GM12891 (cell line): ENCODE measurements at places on chromosomes 2 and 18.

GRCh38 chr2:134505446-134505845, 213.4 kb downstream of the TMEM163 start:
- no peak for DNase-seq

DNA sequence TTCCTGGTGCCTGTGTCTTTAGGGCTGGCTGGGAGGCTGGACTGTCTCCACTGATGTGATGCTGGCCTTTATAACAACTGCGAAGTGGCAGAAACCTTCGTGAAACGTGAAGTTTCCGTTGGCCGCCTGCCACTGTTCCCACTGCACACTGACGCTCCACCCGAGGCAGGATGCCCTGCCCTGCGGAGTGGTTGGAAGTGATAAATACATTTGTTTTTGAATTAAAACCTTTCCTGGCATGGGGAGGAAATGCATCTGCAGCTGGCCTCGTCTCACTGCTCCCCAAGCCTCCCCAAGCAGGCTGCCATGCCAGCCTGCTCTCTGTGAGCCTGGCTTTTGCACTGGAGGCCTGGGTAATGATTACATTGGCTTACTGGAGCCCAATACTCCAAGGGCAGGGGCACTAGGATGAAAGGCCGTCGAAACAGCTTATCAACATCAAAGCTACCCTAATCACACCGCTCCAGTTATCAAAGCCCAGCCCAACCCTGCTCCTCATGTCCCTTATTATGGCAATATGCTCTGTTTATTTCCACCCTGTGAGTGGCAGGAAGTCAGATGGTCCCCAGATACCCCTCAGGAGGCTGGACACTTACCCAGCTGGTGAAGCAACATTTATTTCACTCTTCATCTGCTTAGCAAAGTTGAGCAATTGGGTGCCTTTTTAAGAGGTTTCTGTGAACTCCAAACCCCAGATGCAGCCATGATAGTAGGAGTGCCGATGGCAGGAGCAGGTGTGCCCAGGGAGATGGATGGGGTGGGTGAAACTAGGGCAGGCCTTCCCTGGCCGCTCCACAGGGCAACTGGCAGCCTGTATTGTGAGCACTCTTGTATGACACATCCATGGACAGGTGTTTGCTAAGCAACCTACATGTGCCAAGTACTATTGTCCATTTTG, 97.4 kb upstream of the ITGA6 start:
- DNase-seq, result no peak

DNA sequence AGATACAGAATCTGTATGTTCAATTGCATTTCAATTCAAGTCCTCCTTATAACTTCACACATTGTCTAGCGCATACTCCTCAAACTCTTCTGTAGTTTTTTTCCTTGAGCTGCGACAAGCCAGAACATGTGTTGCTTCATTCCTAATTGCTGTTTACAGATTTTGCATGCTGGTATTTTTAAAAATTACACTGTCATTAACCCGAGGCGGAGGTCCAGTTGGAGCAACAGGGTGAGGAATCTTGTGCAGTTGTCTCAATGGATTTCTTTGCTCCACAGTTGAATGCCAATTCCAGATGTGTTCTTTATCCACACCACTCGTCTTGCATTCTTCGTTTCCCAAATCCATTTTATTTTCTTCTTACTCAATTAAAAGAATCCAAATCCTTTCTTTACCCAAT, 16.4 kb upstream of the SERPINB13 start:
- no peak for DNase-seq

DNA sequence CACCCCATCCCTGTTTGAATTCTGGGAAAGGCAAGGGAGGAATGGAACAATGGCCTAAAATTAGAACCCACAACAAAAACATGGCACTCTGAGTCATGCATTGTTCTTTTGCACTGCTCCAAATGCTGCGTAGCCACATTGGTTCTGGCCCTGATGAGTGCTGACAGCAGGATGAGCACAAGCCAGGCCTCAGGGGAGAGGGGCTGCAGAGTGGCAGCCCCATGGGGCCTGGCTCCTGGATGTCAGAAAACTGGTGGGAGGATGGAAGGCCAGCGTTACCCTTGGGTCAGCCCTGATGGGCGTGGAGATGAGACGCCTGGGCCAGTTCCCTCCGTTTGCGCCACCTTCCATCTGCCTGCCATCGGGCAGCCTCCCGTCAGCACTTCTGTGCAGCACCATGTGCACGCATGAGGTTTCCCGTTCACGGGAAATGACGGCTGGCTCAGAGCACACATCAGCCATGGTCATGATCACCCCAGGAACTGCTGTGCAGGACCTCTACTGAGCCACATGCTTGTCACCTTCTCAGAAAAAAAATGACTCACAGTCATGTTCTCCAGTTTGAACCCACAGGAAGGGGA, 65.6 kb downstream of the CYP26B1 start:
- no peak for DNase-seq

- DNase-seq, result no peak
Observed at GRCh38 chr2:210157526-210157925, 13.7 kb downstream of the KANSL1L start.

DNA sequence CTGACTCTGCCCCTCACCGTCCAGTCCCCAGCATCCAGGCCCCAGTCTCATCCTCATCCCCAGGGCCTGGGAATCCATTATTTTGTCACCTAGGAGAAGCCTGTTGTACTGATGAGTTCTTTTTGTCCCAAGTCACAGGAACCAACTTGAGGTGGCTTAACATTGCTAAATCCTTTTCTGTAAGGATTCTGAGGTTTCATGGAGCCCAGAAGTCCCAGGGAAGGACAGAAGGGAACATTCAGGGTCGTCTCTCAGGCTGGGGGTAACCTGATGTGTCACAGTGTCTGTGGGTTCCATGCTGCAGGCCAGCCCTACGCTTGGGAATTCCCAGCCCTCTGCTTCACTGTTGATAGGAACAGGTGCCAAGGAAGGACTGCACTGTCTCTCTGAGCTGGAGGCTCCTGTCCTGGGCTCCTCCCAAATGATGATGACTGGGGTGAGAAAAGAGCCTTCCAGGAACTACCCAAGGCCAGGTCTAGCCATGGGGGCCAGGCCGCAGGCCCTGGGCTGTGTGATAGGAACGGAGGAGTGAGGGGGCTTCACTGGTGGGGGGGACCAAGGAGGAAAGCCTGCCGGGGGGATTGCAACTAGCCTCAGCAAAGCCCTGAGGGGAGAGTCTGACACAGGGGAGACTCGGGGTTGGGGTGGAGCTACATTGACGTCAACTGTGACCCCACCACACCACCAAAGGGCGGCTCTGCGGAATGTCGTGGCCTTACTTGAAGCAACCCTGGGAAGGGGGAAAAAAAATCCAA, 145.7 kb downstream of the SMAD7 start:
- no peak for DNase-seq

- no peak for DNase-seq
Observed at GRCh38 chr2:232533944-232534710, 5.4 kb upstream of the CHRNG start.

DNA sequence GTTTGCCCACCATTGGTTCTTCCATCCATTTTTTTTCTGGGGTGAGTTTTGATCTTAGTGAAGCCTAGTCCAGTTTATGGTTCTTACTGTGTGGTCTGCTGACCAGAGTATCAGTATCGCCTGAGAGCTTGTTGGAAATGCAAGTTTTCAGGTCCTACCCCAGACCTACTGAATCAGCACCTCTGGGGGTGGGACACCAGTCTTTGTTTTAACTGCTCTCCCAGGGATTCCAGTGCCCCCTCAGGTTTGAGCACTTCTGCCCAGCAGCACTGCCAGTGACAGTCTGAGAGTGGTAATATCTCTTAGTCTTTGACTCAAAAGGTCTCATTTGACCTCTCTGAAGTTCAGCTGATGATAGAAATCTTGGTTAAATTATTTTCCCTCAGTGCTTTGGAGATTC, 269.3 kb downstream of the ALPK2 start:
- DNase-seq, result no peak

GRCh38 chr2:25445464-25445863, 103.7 kb upstream of the DNMT3A start:
- no peak for DNase-seq

- DNase-seq, result no peak
Observed at GRCh38 chr2:18592372-18592771, 3.0 kb upstream of the NT5C1B start.

DNA sequence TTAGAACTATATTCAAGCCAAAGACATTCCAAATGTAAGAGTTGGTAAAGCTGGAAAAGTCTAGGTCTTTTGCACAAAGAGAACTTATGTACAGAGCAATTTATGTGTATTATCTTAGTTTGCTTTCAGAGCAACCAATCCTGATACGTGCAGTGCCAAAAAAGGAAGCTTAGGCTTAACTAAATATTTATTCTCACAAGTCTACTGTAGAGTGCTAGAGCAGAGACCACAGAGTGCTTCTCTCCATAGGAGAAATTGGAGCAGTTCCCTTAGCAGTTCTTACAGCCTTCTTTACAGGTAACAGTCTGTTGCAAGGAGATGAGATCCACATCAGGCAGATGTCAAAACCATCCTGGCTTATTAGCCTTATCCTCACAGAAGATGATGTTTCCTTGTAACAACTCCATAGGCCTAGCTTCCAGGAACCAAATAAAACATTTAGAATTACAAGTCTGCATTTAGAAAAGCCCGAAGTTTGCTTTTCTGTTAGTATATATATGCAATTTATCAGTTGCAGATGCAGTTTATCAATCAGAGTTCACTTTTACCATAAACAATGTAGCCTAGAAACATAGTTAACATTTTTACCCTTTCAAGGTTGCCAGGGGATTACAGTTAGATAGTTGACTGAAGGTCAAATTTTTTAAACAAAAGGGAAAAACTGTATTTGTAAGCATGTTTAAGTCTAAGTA, 250.6 kb upstream of the KCNJ3 start:
- no peak for DNase-seq

- no peak for DNase-seq
Observed at GRCh38 chr2:205685314-205686055, 3.2 kb downstream of the NRP2 start.

DNA sequence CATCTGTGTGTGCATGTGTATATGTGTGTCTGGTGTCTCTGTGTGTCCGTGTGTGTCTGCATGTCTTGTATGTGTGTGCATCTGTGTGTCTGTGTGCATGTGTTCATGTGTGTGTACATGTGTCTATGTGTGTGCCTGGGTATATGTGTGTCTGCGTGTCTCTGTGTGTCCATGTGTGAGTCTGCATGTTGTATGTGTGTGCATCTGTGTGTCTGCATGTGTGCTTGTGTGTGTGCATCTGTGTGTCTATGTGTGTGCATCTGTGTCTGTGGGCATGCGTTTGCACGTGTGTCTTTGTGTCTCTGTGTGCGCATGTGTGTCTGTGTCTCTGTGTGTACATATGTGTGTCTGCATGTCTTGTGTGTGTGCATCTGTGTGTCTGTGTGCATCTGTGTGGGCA, 207.7 kb downstream of the TNS1 start:
- no peak for DNase-seq

- no peak for DNase-seq
Observed at GRCh38 chr2:313991-314390, 26.1 kb upstream of the ALKAL2 start.

DNA sequence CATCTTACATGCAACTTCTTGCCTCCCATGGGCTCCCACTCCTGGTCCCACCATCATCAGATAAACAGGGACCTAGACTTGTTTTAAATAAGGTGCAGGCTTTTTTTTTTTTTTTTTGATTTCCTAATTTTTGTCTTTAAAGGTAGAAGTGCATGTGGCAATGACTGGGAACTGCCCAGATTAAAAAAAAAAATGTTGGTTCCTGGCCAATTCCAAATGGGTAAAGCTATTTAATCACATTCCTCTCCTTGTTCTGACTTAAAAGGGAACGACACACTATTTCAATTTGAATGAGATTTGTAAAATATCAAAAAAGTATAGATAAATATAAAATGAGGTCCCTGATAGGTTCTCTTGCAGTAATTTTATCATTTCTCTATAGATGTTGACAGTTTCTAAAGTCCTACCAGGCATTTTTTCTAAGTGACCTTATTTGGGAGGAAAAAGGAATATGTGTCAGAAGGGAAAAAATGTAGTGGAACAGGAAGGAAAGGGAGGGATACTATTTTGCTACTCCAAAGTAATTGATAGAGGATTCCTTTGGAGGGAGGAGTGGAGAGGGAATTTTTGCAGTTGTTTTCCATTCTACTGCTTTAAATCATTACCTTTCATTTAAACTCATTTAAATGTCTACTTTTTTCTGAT, 43.3 kb downstream of the DDX1 start:
- DNase-seq, result no peak

GRCh38 chr2:126614524-126615227, 41.3 kb upstream of the GYPC start:
- no peak for DNase-seq

GRCh38 chr2:37739153-37739552, 67.7 kb upstream of the CDC42EP3 start:
- DNase-seq, result no peak

DNA sequence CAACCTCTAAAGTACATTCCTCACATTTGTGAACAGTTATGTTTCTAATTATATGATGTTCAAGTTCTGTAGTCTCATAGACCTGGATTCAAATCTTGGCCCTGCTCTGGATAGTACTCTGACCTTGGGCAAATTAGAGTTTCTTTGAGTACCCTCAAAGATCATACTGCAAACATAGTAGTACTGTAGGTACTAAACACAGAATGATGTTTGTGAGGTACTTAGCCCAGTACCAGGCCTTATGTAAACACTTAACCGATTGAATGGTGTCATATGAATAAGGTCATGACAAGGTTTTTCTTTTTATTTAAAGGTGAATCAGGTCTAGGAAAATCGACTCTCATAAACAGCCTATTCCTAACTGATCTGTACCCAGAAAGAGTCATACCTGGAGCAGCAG, 19.1 kb downstream of the SEPTIN2 start:
- DNase-seq, result no peak

DNA sequence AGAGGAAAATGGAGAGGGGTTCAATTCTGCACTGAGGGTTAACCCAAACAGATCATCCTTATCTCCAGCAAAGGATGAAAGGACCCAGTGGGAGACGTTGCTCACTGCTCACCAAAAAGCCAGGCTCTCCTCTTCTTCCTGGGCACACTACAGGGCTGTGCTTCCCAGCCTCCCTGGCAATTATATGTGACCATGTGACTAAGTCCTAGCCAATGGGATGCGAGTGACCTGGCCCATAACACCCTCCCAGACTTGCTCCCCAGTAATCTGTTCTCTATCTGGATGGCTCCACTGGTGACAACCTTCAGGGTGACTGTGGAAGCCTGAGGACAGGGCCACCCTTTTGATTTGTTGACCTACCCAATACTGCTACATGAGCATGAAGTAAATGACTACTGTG, 10.9 kb upstream of the PRKCE start:
- DNase-seq, result no peak

DNA sequence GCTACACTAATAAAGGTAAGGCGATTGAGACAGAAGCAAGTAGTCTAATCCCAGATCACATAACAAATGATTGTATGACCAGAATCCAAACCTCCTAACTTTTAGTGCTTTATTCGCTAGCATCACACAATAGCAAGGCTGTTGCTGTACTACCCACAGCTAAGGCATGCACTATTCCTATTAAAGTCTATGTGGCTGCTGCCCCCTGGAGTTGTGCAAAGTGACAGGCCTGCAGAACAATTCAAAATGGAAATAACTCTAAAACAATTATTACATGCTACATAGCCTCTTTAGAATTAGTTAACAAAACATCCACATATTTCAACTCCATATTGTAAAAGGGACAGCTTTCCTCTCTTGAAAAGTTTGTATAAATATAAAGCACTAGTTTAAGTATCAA, 6.0 kb downstream of the ERBB4 start:
- DNase-seq, result no peak

- DNase-seq, result no peak
Observed at GRCh38 chr18:41887100-41887499, 67.9 kb upstream of the PIK3C3 start.

- DNase-seq, result no peak
Observed at GRCh38 chr2:100764430-100764829, 55.5 kb upstream of the NPAS2 start.
